ENCODE measurements at places on chromosomes 6 and 20.

GRCh38 chr6:17899491-17899890, 87.9 kb downstream of the KIF13A start:
- DNase-seq = no peak

GRCh38 chr20:62025832-62026563, 39.7 kb downstream of the TAF4 start:
- peak; percentile 79 for DNase-seq

GRCh38 chr6:25086500-25087091, 150.8 kb upstream of the RIPOR2 start:
- DNase-seq = no peak

DNA sequence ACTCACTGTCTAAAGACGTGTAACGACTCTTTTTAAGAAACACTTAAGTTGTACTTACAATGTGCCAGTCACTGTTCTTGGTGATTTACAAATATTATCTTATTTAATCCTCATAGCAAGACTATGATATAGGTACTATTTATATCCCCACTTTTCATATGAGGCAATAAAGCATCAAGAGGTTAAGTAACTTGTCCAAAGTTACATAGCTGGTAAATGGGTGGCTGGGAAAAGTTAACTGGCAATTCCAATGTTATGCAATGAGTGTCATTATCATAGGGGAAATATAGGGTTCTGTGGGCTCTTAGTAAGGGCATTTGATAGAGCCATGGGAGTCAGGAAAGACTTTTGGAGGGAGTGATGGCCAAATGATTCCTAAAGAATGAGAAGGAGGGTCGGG, 21.4 kb upstream of the RIPOR2 start:
- no peak for DNase-seq

DNA sequence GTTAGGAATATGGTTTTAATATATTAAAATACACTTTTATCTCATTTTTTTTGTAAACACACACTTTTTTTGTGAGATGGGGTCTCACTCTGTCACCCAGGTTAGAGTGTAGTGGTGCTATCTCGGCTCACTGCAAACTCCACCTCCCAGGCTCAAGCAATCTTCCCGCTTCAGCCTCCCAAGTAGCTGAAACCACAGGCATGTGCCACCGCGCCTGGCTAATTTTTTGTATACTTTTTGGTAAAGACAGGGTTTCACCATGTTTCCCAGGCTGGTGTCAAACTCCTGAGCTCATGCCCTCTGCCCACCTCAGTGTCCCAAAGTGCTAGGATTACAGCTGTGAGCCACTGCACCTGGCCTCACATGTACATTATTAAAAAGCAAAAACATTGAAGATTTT, 10.8 kb downstream of the IPCEF1 start:
- no peak for DNase-seq

DNA sequence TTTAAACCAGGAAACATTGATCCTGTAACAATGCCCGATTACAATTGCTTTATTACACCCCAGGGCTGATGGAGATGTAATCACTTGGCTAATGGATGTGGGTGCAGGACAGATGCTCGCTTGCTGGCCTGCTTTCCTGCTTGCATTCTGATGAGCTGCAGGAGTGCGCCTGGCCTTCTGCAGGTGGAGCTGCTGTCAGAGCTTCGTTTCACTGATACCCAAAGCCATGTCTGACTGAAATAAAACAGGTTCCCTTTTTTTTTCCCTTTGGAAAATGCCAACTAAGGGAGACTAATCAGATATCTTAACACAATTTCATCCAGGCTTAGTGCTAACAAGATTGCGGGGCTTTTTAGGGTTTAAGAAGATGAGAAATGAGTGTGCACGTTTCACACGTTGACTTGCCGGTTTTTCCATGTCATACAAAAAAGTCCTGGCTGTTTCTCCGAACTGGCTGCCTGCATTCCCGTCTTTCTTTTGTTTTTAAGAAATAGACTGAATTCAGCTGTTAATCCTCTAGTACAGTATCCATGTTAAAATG, 60.7 kb downstream of the VAPB start:
- no peak for DNase-seq

- DNase-seq = peak; percentile 54
Observed at GRCh38 chr20:62824476-62825332, 7.9 kb downstream of the COL9A3 start.

DNA sequence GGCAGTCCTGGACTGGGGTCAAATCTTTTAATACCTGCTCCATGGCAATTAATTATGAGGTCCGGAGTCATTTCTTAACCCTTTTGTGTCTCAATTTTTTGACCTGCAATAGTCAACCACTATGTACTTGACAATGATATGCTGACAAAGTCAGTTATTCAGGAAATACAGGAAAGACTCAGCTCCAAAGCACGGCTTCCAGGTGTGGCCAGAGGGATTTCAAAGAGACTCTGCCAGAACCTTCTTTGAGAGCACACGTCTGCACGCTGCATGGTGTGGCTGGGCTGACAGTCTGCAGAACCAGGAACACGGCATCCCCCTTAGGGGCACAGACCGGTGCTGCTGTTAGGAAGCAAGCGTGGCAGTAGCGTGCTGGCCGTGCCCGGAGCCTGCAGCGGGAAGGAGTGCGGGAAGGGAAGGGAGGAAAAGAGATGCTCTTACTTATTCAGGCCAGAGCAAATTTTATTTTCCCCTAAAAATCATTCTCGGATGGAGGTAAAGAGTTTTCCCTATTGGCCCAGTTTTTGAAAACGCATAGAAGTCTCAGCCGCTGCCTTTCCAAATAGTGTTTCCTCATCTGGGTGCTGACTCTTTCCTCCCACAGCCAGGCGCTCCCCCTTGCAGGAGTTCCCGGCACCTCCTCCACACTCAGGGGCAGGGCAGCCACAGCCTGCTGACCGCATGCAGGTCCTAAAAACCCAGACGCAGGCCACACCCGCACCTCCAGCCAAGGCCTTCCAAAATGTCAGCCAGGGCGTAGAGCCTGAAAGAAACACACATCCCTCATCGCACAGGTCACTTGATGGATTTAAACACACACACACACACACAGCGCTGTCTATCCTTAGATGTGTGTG, 187.4 kb upstream of the SNX9 start:
- DNase-seq = no peak

- DNase-seq = no peak
Observed at GRCh38 chr6:2942914-2943563, 28.3 kb downstream of the SERPINB6 start.

DNA sequence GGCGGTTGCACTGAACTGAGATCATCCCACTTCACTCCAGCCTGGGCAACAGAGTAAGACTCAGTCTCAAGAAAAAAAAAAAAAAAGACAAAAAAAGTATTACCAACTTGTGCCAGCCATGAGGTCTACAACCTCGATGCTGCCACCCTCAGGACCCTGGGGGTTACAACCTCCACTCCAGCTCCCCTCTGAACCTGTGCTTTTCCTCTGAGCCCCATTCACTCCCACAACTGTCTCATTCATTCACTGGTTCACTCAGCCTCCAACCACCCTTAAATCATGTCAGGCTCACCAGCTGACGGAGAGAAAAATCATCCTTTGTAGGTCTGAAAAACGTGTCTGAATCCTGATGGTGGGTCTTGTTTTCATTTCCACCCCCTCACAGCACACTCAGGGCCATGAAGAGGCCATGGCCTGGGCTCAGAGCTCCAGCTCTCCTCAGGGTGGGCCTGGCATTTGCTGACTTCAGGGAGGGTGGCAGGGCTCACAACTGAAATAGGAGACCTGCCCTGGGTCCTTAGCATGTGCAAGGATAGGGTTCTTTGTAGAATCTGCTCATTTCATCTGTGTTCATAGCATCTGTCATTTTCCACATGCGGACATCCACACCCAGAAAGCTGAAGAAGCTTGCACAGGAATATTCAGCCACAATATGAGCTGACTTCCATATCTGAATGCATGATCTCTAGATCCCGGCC, 1.9 kb upstream of the ULBP1 start:
- peak; percentile 30 for DNase-seq

All from EH (cell line).